ENCODE measurements at places on chromosomes 1 and 21. TPM values are rescaled to one million over a fixed set of nuclear protein-coding genes. Genes with fewer than 3 reads are reported as not detected.

- no peaks in the 10 kb centered on the region for H3K27me3 ChIP-seq
- no peak overlapping the region for H3K27ac ChIP-seq
- no peaks in the 10 kb centered on the region for H3K36me3 ChIP-seq
- no peak overlapping the region for H3K4me3 ChIP-seq
These were observed 99.1 kb upstream of the ACTRT2 start for GRCh38 chr1:2921970-2922686.

- no peak overlapping the region for H3K4me3 ChIP-seq
- H3K27ac ChIP-seq, result no peak overlapping the region
- H3K4me1 ChIP-seq, result peaks cover 56% of the 10 kb centered on the region
- no peaks in the 10 kb centered on the region for H3K36me3 ChIP-seq
- DNase-seq, result no peak
These were observed 55.3 kb upstream of the AK4 start for GRCh38 chr1:65092691-65093090.

- peaks cover 46% of the 10 kb centered on the region for H3K4me1 ChIP-seq
- H3K4me3 ChIP-seq, result no peak overlapping the region
- no peaks in the 10 kb centered on the region for H3K27me3 ChIP-seq
These were observed 15.5 kb downstream of the MTHFR start for GRCh38 chr1:11790101-11790879.

DNA sequence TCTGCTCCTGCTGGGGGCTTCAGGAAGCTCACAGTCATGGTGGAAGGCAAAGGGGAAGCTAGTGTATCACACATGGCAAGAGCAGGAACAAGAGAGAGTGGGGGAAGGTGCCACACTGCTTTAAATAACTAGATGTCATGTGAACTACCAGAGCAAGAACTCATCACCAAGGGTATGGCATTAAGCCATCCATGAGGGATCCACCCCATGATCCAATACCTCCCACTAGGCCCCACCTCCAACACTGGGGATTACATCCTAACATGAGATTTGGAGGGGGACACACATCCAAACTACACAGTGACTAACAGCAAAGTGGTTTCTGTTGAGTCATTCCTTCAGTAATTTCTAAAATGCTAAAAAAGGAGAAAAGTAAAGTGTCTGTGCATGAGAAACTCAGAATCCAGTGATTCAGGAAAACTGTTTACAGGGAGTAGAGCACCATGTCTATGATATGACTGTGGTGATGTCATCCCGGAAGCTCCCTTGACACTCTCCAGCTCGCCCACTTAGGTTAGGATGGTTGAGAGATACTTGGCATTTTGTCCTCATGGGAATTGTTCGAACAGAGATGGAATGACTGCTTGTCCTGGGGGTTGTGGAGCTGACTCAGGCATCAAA lies 50.3 kb downstream of the CHD1L start:
- H3K27ac ChIP-seq, result no peak overlapping the region
- no peak overlapping the region for H3K4me3 ChIP-seq
- no peaks in the 10 kb centered on the region for H3K27me3 ChIP-seq
- no peaks in the 10 kb centered on the region for H3K4me1 ChIP-seq
- no peak for DNase-seq

- DNase-seq, result no peak
- H3K4me3 ChIP-seq, result no peak overlapping the region
- no peaks in the 10 kb centered on the region for H3K27me3 ChIP-seq
These were observed 217.9 kb downstream of the USP25 start for GRCh38 chr21:15947677-15948076.

GRCh38 chr1:198927129-198927528 lies 288.3 kb downstream of the PTPRC start:
- H3K4me1 ChIP-seq, result peaks cover 38% of the 10 kb centered on the region
- H3K27me3 ChIP-seq, result no peaks in the 10 kb centered on the region
- no peak overlapping the region for H3K4me3 ChIP-seq
- H3K27ac ChIP-seq, result no peak overlapping the region
- H3K36me3 ChIP-seq, result no peaks in the 10 kb centered on the region

- H3K4me1 ChIP-seq, result peaks cover 5% of the 10 kb centered on the region
- no peaks in the 10 kb centered on the region for H3K27me3 ChIP-seq
- H3K4me3 ChIP-seq, result no peak overlapping the region
- no peak overlapping the region for H3K27ac ChIP-seq
- no peak for DNase-seq
- H3K36me3 ChIP-seq, result no peaks in the 10 kb centered on the region
These were observed 33.9 kb upstream of the INSL5 start for GRCh38 chr1:66834926-66835325.

DNA sequence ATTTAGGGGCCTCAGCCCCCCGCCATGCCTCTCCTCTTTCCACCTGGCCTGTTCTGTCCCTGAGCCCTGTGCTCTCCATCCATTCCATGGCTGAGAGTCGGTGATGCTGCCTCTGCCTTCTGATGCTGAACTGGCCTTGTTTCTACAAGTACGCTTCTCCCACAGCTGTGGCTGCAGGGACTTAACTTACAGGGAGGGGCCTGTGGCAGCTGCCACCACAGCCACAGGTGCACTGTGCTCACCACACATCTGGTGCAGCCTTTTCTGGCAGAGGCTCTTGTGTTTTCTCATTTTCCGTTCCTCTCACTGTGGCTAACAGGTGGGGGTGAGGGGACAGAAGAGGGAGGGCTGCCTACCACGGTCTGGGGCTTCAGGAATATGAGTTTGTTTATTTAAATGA lies 4.2 kb downstream of the FMO1 start:
- no peak overlapping the region for H3K27ac ChIP-seq
- H3K4me3 ChIP-seq, result no peak overlapping the region
- H3K36me3 ChIP-seq, result no peaks in the 10 kb centered on the region
- peaks cover 14% of the 10 kb centered on the region for H3K27me3 ChIP-seq
- peaks cover 7% of the 10 kb centered on the region for H3K4me1 ChIP-seq
- DNase-seq, result no peak

GRCh38 chr1:22875241-22875640 lies 97.4 kb downstream of the LACTBL1 start:
- no peak overlapping the region for H3K27ac ChIP-seq
- H3K27me3 ChIP-seq, result no peaks in the 10 kb centered on the region
- H3K36me3 ChIP-seq, result no peaks in the 10 kb centered on the region
- H3K4me3 ChIP-seq, result no peak overlapping the region

GRCh38 chr1:32791881-32792280 lies 25.3 kb downstream of the YARS1 start:
- no peaks in the 10 kb centered on the region for H3K4me1 ChIP-seq
- H3K27me3 ChIP-seq, result no peaks in the 10 kb centered on the region
- H3K4me3 ChIP-seq, result no peak overlapping the region
- no peak for DNase-seq

- peaks cover 15% of the 10 kb centered on the region for H3K27me3 ChIP-seq
- H3K36me3 ChIP-seq, result no peaks in the 10 kb centered on the region
- no peak overlapping the region for H3K27ac ChIP-seq
- H3K4me3 ChIP-seq, result no peak overlapping the region
- peaks cover 31% of the 10 kb centered on the region for H3K4me1 ChIP-seq
These were observed 3.0 kb upstream of the BATF3 start for GRCh38 chr1:212702672-212703071.

DNA sequence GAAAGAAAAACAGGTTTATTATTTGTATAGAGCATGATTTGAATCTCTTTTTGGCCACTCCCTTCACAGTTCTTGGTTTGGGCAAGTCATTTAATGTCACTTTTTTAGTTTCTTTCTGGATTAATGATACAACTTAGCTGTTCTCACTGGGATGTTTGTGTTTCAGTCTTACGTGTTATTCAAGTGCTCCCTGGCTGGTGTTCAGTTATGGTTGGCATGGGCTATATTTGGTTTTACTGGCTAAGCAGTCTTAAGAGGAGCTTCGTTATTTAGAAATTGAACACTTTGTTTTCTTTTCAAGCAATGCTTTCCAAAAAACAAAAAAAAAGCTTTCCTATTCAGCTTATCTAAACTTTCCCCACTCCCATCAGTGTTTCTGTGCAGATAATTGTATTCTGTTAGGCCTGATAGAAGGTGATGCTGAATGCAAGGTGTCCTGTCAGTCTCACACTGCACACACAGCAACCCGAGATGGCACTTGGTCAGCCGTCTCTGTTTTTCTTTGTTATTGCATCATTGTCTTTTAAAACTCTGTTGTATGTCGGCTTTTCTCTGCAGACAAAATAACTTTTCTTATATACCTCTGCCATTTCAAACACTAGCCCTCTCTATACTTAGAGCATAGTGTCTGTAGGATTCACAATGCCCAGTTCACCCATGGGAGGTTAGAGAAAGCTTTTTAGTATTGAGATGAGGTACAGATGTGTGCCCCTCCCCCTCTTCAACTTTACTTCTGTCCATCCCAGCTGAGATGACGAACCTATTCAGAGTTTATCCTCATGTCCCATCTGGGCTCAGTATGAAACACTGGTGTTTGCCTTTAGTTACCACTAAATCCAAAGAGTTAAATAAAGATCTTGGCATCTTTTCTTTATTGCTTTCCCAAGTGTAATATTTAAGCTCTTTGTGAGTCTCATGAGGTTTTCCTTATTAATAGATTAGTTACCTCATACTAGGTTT lies 80.2 kb downstream of the VPS13D start:
- no peaks in the 10 kb centered on the region for H3K4me1 ChIP-seq
- no peak for DNase-seq
- no peak overlapping the region for H3K27ac ChIP-seq
- peaks cover 90% of the 10 kb centered on the region for H3K36me3 ChIP-seq
- no peak overlapping the region for H3K4me3 ChIP-seq
- no peaks in the 10 kb centered on the region for H3K27me3 ChIP-seq

DNA sequence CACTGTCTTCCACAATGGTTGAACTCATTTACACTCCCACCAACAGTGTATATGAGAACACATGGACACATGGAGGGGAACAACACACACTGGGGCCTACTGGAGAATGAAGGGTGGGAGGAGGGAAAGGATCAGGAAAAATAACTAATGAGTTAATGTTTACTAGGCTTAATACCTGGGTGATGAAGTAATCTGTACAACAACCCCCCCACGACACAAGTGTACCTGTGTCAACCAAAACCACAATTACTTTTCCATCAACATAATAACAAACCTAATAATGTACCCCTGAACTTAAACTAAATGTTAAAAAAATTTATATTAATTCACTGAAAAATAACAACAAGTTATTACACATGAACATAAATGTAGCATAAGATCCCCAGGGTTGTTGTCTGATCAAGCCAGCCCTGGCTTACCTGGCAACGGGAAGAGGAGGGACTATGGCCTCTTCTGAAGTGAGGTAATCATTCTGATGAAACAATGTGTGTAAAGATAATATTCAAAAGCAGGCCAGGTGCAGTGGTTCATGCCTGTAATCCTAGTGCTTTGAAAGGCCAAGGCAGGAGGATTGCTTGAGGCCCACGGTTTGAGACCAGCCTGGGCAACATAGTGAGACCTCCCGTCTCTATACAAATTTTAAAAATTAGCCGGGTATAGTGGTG lies 40.8 kb upstream of the HEATR1 start:
- no peaks in the 10 kb centered on the region for H3K36me3 ChIP-seq
- DNase-seq, result no peak
- no peaks in the 10 kb centered on the region for H3K4me1 ChIP-seq
- no peak overlapping the region for H3K4me3 ChIP-seq

GRCh38 chr21:36428761-36429432 lies 43.7 kb downstream of the CHAF1B start:
- H3K27me3 ChIP-seq, result peaks cover 14% of the 10 kb centered on the region
- peak overlapping the region; percentile 61 for H3K27ac ChIP-seq
- H3K4me1 ChIP-seq, result peaks cover 22% of the 10 kb centered on the region
- DNase-seq, result peak; percentile 33
- no peaks in the 10 kb centered on the region for H3K36me3 ChIP-seq
- no peak overlapping the region for H3K4me3 ChIP-seq

- DNase-seq, result no peak
- no peak overlapping the region for H3K4me3 ChIP-seq
- no peaks in the 10 kb centered on the region for H3K27me3 ChIP-seq
- no peaks in the 10 kb centered on the region for H3K4me1 ChIP-seq
- peaks cover 58% of the 10 kb centered on the region for H3K36me3 ChIP-seq
- no peak overlapping the region for H3K27ac ChIP-seq
These were observed 63.5 kb downstream of the TPR start for GRCh38 chr1:186311375-186312051.

- no peaks in the 10 kb centered on the region for H3K4me1 ChIP-seq
- H3K4me3 ChIP-seq, result no peak overlapping the region
- no peak for DNase-seq
- H3K36me3 ChIP-seq, result no peaks in the 10 kb centered on the region
- H3K27ac ChIP-seq, result no peak overlapping the region
These were observed 39.6 kb downstream of the RSPH1 start for GRCh38 chr21:42456457-42456856.

DNA sequence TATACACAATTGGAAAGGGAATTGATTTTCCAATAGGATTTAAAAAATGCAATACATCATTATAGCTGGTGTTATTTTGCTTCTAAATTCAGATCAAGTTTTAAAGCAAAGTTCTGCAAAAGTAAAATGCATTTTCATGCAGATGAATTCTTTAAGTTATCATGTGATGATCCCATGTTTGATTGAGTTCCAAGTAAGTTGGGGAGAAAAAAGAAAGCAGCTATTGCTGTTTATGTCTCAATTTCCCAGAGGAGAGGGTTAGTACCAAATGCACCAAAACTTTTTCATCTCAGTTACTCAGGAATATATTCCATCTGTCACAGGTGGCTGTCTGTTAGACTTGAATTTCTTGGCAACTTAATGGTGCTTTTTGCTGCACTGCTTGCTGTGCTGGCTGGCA lies 29.7 kb downstream of the HSPA13 start:
- H3K27ac ChIP-seq, result no peak overlapping the region
- DNase-seq, result no peak
- H3K4me1 ChIP-seq, result no peaks in the 10 kb centered on the region

- H3K27me3 ChIP-seq, result no peaks in the 10 kb centered on the region
- no peak for DNase-seq
- no peaks in the 10 kb centered on the region for H3K4me1 ChIP-seq
- peaks cover 11% of the 10 kb centered on the region for H3K36me3 ChIP-seq
- H3K27ac ChIP-seq, result no peak overlapping the region
- H3K4me3 ChIP-seq, result no peak overlapping the region
These were observed 9.5 kb downstream of the RRP15 start for GRCh38 chr1:218294546-218294945.

- no peaks in the 10 kb centered on the region for H3K4me1 ChIP-seq
- H3K4me3 ChIP-seq, result no peak overlapping the region
- no peaks in the 10 kb centered on the region for H3K36me3 ChIP-seq
- no peaks in the 10 kb centered on the region for H3K27me3 ChIP-seq
- no peak overlapping the region for H3K27ac ChIP-seq
- DNase-seq, result no peak
These were observed 13.4 kb upstream of the MUTYH start for GRCh38 chr1:45353685-45354084.

DNA sequence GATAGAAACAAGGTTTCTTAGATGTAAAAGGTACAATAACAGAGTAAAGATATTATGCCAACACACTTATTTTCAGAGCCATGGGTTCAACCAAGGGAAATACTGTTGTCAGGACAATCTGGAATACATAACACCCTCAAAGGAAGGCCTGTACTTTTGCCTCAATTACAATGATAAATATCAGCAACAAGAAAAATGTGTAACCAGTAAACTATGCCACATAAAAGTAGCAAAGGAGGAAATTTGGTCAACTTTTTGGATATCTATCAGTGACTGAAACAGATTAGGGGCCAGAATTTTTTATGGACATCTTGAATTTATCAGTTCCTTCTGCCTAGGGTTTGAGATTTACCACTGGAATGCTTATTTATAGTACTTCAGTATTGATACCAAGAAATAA lies 24.6 kb upstream of the RAP1GAP start:
- H3K36me3 ChIP-seq, result peaks cover 73% of the 10 kb centered on the region
- DNase-seq, result no peak
- H3K27ac ChIP-seq, result no peak overlapping the region
- peaks cover 5% of the 10 kb centered on the region for H3K4me1 ChIP-seq

- no peak for DNase-seq
- no peak overlapping the region for H3K4me3 ChIP-seq
- H3K27ac ChIP-seq, result no peak overlapping the region
- no peaks in the 10 kb centered on the region for H3K4me1 ChIP-seq
These were observed 74.6 kb downstream of the CTH start for GRCh38 chr1:70485624-70486023.

Gene TMPRSS15
- polyA plus RNA-seq, result not detected

Gene TMEM269
- polyA plus RNA-seq, result not detected

Gene ZBTB8A
- not detected for polyA plus RNA-seq

Gene CAPN8
- polyA plus RNA-seq, result not detected

Gene PCP4L1
- polyA plus RNA-seq, result not detected

Gene SPRR2F
- not detected for polyA plus RNA-seq

Gene SEMA4A
- polyA plus RNA-seq, result 117 TPM
